ENCODE measurements at places on chromosomes 4 and X. TPM values are rescaled to one million over a fixed set of nuclear protein-coding genes. Genes with fewer than 3 reads are reported as not detected.

ADAM29 gene
- total RNA-seq, result not detected

CAPN6 gene
- not detected for total RNA-seq

P2RY8 gene
- total RNA-seq, result 142 TPM

CFAP47 gene
- not detected for total RNA-seq

VCX3A gene
- not detected for total RNA-seq

LONRF3 gene
- 1.2 TPM for total RNA-seq

PIR gene
- total RNA-seq, result 0.22 TPM

GRCh38 chr4:22233230-22233629, 282.6 kb downstream of the ADGRA3 start:
- H3K4me3 ChIP-seq, result no peak overlapping the region
- H3K4me1 ChIP-seq, result no peaks in the 10 kb centered on the region
- no peaks in the 10 kb centered on the region for H3K27me3 ChIP-seq

GRCh38 chr4:139689093-139689722, 23.6 kb downstream of the MGST2 start:
- no peaks in the 10 kb centered on the region for H3K27me3 ChIP-seq
- H3K4me1 ChIP-seq, result no peaks in the 10 kb centered on the region
- no peak overlapping the region for H3K27ac ChIP-seq
- no peak overlapping the region for H3K4me3 ChIP-seq
- no peaks in the 10 kb centered on the region for H3K36me3 ChIP-seq

DNA sequence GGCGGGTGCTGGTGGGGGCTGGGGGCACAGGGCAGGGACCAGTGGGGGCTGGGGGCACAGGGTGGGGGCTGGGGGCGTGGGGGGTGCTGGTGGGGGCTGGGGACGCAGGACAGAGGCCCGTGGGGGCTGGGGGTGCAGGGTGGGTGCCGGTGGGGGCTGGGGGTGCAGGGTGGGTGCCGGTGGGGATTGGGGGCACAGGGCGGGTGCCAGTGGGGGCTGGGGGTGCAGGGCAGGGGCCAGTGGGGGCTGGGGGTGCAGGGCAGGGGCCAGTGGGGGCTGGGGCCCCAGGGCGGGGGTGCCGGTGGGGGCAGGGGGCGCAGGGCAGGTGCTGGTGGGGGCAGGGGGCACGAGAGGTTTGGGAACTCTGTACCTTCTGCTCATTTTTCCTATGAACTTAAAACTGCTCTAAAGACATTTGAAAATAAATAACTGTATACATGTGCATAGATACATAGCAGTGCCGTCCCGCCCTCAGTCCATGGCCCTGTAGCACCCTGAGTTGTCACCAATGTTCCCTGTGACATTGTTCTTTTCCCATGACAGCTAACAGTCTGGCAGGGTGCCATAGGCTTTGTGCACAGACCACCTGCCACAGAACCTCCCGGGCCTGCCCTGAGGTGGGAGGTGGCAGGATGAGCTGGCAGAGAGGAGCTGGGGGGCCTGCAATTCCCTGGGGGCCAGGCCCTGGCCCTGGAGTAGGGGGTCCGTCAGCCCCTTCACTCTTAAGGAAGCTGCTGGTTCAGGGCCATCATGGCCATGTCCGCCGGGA, 35.6 kb upstream of the ADRA2C start:
- H3K36me3 ChIP-seq, result no peaks in the 10 kb centered on the region
- H3K4me3 ChIP-seq, result no peak overlapping the region
- H3K27ac ChIP-seq, result no peak overlapping the region
- H3K27me3 ChIP-seq, result no peaks in the 10 kb centered on the region
- no peak for DNase-seq

- no peaks in the 10 kb centered on the region for H3K4me1 ChIP-seq
- H3K4me3 ChIP-seq, result no peak overlapping the region
- H3K27ac ChIP-seq, result no peak overlapping the region
- no peaks in the 10 kb centered on the region for H3K27me3 ChIP-seq
- no peaks in the 10 kb centered on the region for H3K36me3 ChIP-seq
Measured at GRCh38 chrX:6941041-6941440, 206.5 kb upstream of the STS start.

DNA sequence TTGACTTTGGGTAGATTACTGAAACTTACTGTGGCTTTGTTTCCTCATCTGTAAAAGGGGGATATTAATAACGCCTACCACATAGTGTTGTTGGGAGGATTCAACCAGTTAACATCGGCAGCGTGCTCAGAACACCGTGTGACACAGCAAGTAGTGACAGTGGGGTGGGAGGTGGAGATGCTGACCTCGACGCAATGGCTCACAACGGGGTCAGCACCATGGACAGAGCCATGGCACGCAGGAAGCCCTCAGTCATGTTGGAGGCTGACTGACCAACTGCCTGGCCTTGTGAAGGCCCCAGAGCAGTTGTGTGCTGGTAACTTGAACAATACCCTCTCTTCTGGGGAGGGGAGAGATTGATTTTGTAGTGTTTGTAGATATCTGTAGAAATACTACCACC, 93.2 kb downstream of the WFS1 start:
- H3K27me3 ChIP-seq, result no peaks in the 10 kb centered on the region
- H3K27ac ChIP-seq, result no peak overlapping the region
- no peaks in the 10 kb centered on the region for H3K4me1 ChIP-seq
- no peak overlapping the region for H3K4me3 ChIP-seq
- DNase-seq, result no peak

DNA sequence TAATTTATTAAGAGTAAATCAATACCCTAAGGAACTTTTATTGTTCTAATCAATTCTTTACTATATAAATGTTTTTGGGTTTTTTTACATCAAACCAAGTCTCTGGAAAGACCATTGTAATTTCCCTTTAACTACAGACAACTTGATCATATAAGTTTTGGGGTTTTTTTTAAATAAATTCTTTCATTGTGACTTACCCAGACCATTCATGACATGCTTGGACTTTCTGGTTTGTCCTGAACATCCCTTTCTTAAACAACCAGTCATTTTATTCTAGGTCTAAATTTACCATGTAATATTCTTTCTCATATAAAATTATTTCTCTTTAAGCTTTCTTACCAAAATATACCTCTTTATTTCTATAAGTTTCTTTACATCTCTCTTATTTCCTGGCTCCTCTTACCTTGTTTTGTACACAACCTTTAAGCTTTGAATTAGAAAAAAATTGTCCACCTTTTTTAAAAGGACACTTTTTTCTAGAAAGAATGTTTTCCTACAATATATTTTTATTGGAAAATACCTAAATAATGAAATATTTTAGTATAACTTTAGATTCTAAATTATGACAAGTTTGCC, 8.4 kb downstream of the CNGA1 start:
- H3K27me3 ChIP-seq, result peaks cover 8% of the 10 kb centered on the region
- no peak overlapping the region for H3K4me3 ChIP-seq
- DNase-seq, result no peak
- H3K4me1 ChIP-seq, result no peaks in the 10 kb centered on the region
- H3K27ac ChIP-seq, result no peak overlapping the region

DNA sequence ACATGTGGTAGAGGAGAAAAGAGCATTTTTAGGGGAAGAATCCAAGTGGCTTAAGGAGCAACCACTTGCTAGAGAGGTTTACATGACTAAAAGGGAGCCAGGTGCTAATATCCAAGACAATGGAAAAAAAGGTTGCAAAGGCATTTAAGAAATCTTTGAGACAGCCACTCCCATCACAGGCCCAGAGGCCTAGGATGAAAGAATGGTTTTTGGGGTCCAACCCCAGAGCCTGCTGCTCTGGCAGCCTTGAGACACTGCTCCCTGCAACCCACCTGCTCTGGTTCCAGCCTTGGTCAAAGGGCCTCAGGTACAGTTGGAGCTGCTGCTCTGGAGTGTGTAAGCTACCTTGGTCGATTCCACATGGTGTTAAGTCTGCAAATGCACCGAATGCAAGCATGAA, 84.1 kb upstream of the FREM3 start:
- no peaks in the 10 kb centered on the region for H3K27me3 ChIP-seq
- no peak for DNase-seq
- no peaks in the 10 kb centered on the region for H3K36me3 ChIP-seq
- peaks cover 3% of the 10 kb centered on the region for H3K4me1 ChIP-seq
- H3K4me3 ChIP-seq, result no peak overlapping the region

DNA sequence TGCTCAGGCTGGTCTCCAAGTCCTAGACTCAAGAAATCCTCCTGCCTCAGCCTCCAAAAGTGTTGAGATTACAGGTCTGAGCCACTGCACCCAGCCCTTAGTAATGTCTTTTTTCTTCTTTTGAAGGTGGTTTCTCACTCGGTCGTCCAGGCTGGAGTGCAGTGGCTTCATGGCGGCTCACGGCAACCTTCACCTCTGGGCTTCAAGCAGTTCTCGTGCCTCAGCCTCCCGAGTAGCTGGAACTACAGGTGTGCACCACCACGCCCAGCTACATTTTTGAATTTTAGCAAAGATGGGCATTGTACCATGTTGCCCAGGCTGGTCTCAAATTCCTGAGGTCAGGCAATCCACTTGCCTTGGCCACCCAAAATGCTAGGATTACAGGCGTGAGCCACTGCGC, 32.3 kb upstream of the ASMTL start:
- no peak overlapping the region for H3K4me3 ChIP-seq
- peaks cover 59% of the 10 kb centered on the region for H3K4me1 ChIP-seq
- no peak overlapping the region for H3K27ac ChIP-seq
- H3K36me3 ChIP-seq, result peaks cover 59% of the 10 kb centered on the region
- H3K27me3 ChIP-seq, result no peaks in the 10 kb centered on the region

DNA sequence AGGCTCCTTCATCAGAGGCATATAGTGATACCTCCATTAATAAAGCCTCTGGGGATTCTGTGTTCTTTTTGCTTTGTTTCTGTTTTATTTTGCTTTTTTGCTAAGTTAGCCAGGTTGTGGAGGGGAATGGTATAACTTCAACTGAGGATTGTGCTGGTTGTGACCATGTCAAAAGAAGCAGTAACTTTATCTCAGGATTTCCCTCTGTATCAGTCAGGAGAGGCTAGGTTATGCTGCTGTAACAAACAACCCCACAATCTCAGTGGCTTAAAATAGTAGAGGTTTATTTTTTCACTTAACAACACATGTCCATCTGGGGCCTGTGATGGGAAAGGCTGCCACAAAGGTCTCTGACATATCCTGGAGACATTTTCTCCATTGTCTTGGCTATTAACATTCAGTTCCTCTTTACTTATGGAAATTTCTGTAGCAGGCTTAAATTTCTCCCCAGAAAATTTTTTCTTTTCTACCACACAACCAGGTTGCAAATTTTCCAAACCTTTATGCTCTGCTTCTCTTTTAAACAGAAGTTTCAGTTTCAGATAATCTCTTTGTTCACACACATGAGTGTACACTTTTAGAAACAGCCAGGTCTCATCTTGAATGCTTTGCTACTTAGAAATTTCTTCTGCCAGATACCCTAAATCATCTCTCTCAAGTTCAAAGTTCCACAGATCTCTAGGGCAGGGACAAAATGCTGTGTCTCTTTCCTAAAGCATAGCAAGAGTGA, 64.7 kb downstream of the UCHL1 start:
- H3K4me3 ChIP-seq, result no peak overlapping the region
- H3K27me3 ChIP-seq, result no peaks in the 10 kb centered on the region
- DNase-seq, result no peak
- no peak overlapping the region for H3K27ac ChIP-seq

GRCh38 chrX:23035493-23035892, 35.7 kb downstream of the DDX53 start:
- H3K27ac ChIP-seq, result no peak overlapping the region
- no peaks in the 10 kb centered on the region for H3K4me1 ChIP-seq
- H3K36me3 ChIP-seq, result no peaks in the 10 kb centered on the region

- H3K4me3 ChIP-seq, result no peak overlapping the region
- no peak for DNase-seq
- H3K27me3 ChIP-seq, result no peaks in the 10 kb centered on the region
- no peaks in the 10 kb centered on the region for H3K36me3 ChIP-seq
- no peaks in the 10 kb centered on the region for H3K4me1 ChIP-seq
- H3K27ac ChIP-seq, result no peak overlapping the region
Measured at GRCh38 chr4:139816856-139817255, 151.2 kb downstream of the MGST2 start.

DNA sequence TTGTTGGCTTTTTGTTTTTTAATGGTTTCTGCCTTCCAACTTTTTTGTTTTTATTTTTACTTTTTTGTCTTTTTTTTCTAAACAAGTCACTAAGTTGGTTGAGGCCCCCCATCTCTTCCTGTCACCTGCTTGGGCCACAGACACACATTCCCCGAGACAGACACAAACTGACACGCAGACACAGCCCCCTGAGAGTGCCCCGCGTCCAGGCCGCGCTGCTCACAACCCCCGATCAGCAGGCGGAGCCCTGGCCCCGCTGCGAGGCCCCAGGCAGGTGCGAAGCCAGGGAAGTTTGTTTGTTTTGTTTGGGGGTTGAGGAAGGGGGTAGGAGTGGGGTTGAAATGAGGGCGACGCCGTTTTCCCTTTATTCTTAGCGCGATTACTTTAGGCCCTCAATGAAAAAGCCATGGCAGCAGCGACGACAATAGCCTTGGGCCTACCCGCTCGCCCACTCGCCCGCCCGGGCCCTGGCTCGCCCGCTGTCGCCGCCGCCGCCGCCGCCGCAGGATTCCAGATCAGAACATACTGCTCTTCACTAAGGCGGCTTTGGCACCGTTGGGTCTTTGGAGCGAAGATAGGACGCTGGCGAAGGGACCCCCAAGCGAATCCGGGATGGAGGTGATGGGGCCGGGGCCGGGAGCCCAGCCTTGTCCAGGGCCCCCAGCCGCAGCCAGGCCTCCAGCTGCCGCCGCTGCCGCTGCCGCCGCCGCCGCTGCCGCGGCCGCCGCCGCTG, 3.1 kb downstream of the PHOX2B start:
- no peaks in the 10 kb centered on the region for H3K36me3 ChIP-seq
- peaks cover 61% of the 10 kb centered on the region for H3K27me3 ChIP-seq
- no peak for DNase-seq
- no peaks in the 10 kb centered on the region for H3K4me1 ChIP-seq
- H3K27ac ChIP-seq, result no peak overlapping the region
- H3K4me3 ChIP-seq, result no peak overlapping the region

DNA sequence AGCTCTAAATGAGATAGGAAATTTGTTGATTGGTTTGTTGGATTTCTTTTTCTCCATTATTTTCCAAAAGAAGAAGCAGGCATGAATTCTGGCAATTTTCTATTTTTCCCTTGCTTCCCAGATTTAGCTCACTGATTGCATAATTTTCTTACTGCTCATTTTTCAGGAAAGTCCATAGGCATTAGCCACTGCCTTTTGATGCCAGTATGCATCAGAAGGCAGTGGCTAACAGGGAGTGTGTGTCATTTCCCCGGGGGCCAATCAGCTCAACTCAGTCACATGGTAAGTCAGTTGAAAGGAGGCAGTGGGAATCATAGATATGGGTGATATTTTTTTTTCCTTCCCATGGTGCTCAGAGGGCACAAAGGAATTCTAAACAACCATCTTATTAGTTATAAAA, 156.7 kb downstream of the TRIML1 start:
- DNase-seq, result no peak
- H3K4me3 ChIP-seq, result no peak overlapping the region
- H3K4me1 ChIP-seq, result no peaks in the 10 kb centered on the region
- no peak overlapping the region for H3K27ac ChIP-seq
- no peaks in the 10 kb centered on the region for H3K27me3 ChIP-seq

- H3K4me3 ChIP-seq, result no peak overlapping the region
- H3K4me1 ChIP-seq, result no peaks in the 10 kb centered on the region
- H3K27ac ChIP-seq, result no peak overlapping the region
- no peaks in the 10 kb centered on the region for H3K27me3 ChIP-seq
- no peaks in the 10 kb centered on the region for H3K36me3 ChIP-seq
Measured at GRCh38 chrX:16603822-16604221, 46.1 kb upstream of the S100G start.

All from B cell (primary cell).